ENCODE measurements at places on chromosomes 2 and 18.

- no peak for DNase-seq
Observed at GRCh38 chr2:128280901-128281321, 37.8 kb downstream of the HS6ST1 start.

DNA sequence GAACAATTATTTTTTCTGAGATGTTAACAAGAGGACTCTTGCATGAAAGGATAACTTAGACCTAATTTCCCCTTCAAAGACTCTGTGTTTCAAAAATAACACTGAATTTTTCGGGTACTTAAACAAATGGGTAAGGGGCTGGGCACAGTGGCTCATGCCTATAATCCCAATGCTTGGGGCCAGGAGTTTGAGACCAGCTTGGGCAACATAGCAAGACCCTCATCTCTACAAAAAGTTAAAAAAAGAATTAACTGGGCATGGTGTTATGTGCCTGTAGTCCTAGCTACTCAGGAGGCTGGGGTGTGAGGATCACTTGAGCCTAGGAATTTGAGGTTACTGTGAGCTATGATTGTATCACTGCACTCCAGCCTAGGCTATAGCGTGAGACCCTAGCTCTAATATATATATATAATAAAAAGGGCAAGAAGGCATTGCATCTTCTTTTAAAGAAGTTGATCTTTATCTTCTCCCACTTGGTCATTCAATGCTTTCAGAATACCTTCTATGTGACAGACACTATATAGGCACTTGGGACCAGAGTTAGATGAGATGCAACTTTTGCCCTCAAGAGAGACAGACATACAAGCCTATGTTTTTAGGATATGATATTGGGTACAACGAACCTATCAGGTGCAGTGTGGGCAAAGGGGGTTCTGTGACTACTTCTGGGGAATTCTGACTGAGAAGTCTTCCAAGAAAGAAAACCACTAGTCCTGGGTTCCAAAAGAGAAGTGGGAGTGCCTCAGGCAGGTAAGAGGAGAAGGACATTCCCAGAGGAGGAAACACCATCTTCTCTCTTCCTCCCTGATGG lies 120.0 kb downstream of the MYCN start:
- DNase-seq = no peak

- DNase-seq = no peak
Observed at GRCh38 chr18:49859725-49860124, 46.4 kb upstream of the ACAA2 start.

GRCh38 chr2:111702119-111702803 lies 181.7 kb downstream of the ANAPC1 start:
- peak; percentile 55 for DNase-seq

DNA sequence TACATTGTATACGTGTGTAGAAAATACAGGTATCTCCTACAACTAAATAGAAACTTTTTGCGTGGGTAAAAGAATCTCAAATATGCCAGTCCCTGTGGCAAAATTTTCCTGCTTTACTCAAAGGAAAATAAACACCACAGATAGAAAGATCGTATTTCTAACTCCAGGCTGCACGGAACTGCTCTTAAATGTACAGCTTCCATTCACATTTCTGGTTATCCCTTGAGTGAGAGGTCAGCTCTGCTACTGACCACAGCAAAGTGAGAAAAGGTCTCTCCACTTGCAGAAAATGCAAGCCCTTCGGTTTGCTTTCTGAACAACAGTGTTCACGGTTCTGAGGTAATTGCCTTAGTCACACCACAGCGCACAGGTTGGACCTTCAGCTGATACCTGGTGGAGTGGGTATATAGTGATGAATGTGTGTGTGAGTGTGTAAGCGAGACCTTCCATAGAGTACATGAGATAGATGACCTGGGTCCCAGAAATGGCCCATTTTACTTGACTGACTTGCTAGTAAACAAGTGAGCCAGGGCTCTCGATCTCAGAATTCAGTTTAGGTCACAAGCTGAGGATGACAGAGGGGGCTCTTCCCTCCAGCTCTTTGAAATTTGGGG lies 52.1 kb downstream of the ALPK2 start:
- no peak for DNase-seq

- no peak for DNase-seq
Observed at GRCh38 chr2:159146996-159147666, 139.4 kb downstream of the WDSUB1 start.

- DNase-seq = no peak
Observed at GRCh38 chr18:4844320-4844719, 352.7 kb downstream of the AKAIN1 start.

- peak; percentile 13 for DNase-seq
Observed at GRCh38 chr18:22778996-22779395, 154.1 kb upstream of the RBBP8 start.

GRCh38 chr2:215454519-215455246 lies 18.8 kb upstream of the FN1 start:
- DNase-seq = peak; percentile 7

DNA sequence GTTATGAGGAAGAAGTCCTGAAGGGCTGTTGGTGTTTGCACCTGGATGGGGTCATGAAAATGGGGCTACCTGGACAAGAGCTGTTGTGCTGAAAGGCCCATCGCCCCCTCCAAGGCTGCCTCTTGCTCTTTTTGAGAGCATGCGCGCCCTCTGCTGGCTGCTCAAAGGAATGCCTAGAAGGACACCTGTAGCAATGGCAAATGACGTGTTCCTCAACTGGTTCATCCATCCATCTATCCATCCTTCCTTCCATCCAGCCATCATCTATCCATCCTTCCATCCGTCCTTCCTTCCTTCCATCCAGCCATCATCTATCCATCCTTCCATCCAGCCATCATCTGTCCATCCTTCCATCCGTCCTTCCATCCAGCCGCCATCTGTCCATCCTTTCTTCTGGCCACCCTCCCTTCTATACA lies 17.2 kb upstream of the RPL31 start:
- DNase-seq = peak; percentile 47
